ENCODE measurements at places on chromosomes 6 and 20.

DNA sequence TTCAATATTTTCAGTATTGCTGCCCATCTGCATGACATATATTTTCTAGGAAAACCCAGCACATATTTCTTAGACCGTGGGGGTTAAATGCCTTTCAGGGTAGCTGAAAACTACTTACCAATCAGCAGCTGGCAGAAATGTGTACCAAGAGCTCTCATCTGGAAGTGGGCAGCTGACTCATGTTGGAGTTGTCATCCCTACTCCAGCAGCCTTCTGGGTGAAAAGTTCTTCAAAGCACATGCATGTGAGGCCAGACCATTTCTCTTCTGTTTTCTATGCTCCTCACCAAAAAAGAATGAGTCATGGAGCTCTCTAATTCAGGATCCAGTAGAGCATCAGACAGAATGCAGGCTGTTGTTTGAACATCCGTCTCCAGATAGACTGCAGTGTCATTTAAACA is 135.5 kb downstream of the PAX1 start:
- DNase-seq: no peak

DNA sequence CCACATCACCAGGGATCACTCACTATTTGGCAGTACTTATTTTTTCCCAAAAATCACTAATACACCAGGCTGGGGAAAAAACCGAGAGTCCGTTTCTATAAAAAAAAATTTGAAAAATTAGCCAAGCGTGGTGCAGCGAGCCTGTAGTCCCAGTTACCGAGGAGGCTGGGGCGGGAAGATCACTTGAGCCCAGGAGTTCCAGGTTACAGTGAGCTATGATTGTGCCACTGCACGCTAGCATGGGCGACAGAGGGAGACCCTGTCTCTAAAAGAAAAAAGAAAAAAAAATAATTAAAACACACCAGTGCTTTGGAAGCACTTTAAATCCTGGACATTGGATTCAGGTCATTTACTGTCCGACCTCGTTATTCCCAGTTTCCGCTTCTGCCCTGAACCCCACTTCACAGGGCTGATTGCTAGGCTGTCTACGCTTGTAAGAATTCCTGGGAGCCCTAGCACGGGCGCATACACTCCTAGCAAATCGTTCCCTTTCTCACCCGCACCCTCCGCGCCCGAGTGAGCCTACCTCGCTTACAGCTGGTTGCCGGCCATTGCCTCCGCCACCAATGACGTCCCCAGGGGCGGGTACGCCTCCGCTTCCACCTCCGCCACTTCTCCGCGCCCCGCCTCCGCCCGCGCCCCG is at the start of gene TPMT:
TPMT (minus strand) TSS at position 571 of the 643 bp plus-strand sequence. CDS start 5,950 bp downstream, outside the sequence.
- no peak for DNase-seq

DNA sequence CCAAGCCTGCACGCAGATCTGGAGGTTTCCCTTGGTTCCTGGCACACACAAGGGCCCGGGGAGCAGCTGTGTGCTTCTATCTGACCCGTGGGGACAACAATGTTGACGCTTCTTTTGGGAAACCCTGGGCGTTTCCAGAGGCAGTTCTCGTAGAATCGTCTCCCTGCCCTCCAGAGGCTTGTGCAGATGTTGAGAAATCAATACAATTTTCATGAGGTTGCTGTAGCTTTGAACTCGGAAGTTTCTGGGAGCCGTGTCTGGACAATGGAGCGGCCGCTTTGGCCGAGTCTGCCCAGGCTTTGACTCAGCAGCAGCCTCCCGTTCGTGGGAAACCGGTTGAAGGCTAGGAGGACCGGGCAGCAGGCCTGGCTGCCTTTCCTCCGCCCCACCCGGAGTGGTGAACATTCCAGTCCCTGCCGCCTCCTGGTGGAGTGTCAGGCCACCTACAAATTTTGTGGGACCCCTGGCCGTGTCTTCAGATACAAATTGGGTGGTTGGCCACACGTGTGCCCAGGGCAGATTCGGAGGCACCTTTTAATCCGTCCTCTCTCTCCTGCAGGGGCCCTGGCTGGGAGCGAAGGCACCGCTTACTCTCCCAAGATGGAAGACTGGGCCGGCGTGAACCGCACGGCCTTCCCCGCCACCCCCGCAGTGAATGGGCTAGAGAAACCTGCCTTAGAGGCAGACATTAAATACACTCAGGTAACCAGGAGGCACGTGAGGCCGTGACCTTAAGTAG is 2.7 kb downstream of the PAX1 start:
- no peak for DNase-seq

GRCh38 chr6:11364971-11365397 is 132.5 kb upstream of the NEDD9 start:
- DNase-seq: no peak

- DNase-seq: no peak
These were observed 20.4 kb downstream of the TRERF1 start for GRCh38 chr6:42431356-42431755.

DNA sequence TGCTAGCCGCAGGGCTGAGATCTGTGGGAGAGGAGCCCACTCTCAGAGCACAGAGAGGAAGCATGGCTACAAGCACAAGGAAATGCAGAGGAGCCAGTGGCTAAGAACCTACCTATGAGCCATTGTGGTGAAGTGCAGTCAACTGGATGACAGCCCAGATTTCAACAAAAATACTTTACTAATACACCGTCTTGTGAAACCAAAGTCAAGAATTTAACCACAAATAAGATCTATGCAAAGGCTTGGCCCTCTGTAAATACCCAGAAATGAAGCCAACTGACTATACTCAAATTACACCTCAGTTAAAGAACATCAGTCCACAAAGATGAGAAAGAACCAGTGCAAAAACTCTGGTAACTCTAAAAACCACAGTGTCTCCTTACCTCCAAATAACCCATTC is 40.1 kb upstream of the PTCHD4 start:
- DNase-seq: no peak

DNA sequence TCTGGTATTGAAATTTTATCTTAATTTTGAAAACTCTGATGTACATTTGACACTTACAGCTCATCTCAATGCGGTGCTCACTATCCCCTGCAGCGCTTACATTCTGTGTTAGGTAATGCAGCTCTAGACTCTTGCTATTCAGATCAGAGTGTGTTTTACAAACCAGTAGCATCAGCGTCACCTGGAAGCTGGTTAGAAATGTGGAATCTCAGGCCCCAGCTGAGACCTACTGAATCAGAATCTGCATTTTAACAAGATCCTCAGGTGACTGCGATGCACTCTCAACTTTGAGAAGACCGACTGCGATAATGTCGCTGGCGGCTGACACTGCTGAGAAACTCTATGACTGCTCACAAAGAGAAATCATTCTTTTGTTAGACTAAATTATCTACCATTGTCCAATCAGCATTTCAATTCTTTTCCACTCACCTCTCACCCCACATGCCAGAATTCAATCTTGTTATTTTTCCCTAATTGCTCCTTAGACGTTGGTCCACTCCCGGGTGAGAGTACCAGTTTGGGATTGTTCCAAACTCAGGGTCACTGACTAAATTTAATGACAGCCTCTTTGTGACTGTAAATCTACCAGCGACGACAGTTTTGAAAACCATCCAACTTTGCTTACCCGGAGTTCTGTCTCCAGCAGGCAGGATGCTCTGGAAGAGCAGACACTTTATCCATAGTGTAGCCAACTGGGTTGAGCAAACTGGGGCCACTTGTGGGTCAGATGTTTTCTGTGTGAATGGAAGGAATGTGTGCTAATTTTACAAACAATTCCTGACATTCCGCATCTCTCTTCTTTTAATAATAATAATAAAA is 140.1 kb upstream of the BTBD3 start:
- DNase-seq: no peak

DNA sequence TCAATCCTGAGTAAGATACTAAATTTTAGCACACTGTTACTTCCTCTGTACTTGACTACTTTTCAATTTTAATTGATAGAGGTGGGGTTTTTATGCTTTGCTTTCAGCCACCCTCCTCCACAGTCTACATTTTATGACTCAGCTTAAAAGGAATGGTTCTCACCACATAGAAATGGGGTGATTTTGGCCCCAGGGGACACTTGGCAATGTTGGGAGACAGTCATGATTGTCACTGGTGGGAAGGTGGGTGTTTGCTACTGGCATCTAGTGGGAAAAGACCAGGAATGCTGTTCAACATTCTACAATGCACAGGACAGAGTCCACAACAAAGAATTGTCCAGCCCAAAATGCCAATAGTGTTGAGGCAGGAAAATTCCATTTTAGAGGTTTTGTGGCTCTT is 71.3 kb downstream of the PCSK2 start:
- no peak for DNase-seq

GRCh38 chr6:32105433-32105832 is 3.7 kb downstream of the TNXB start:
- DNase-seq: no peak

GRCh38 chr6:14765721-14766390 is 480.0 kb upstream of the JARID2 start:
- no peak for DNase-seq

DNA sequence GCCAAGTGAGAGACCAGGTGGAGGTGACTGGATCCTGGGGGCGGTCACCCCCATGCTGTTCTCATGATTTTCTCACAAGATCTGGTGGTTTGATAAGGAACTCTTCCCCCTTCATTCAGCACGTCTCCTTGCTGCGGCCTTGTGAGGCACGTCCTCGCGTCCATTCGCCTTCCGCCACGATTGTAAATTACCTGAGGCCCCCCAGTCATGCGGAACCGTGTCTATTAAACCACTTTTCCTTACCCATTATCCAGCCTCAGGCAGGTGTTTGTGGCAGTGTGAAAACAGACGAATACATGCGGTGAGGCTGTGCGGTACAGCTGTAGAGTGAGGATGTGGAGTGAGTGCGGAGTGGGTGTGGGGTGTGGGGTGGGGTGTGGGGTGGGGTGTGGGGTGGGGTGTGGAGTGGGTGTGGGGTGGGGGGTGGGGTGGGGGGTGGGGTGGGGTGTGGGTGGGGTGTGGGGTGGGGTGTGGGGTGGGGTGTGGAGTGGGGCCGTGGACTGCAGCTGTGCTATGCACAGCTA is 12.1 kb upstream of the NTSR1 start:
- DNase-seq: no peak

DNA sequence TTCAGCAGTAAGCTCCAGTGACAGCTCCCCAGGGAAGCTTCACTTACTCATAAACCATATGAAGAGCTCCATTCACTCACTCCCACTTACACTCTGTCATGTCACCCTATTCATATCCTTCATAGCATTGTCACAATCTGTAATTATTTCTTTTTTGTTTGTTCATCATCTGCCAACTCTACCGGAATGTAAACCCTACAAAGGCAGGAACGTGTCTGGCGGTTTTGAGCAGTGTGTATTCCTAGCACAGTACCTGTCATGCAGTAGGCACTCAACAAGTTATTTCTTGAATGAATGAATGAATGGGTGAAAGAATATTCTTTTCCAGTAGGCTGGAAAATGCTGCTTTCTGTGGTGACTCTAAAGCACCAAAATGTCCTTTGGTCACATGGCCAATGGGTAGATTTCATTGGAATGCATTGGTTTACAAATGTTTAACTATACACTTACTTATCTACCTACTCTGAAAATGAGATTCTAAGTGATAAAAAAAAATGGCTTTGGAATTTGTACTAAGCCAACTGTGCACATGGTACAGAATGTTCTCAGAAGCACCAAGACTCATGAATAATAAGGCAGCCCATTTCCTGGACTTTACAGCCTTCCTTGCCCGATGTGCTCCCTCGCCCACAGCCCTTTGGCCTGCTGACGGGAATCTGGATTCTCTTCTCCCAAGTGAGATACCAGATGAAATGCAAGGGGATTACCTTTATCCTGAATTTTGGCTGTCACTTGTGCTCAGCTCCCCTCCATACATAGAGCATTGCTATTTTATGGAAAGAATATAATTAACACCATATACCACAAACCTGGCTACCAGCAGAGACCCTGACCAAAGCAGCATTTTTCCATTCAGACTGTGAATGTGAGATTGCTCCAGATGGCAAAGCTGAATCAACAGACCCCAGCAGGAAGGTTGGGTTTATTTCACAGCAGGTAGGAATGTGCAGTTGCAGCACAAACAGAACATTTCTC is 273.3 kb downstream of the ALDH8A1 start:
- no peak for DNase-seq

DNA sequence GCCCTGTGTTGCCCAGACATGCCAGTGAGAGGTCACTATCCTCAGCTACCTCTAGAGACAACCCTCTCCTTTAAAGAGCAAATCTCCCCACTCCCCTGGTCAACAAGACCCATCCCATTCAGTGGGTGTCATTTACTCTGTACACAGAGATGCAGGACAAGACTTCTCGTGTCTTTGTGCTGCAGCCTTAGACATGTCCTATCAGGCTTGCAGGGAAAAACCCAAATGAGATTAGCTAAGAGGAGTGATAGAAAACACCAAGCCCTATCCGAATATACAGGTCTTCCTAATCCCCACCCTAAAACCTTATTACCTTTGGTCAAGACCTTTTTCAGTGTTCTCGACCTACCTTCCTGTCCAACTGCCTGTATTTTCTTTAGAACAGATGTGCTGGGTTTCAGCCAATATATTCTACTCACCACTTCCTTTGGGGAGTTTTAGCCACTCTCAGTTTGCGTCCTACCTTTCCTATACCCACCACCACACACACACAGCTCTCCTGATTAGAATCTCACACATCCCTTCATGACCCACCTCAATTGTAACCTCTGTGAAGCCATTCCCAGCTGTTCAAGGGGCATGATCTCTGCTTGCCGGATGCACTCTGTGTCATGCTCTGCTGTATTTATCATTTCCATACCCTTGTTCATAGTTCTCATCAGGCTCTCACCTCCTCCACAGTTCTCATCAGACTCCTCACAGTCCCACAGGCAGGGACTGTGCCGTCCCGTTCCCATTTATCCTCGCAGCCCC is 39.7 kb downstream of the TRAM2 start:
- DNase-seq: no peak

DNA sequence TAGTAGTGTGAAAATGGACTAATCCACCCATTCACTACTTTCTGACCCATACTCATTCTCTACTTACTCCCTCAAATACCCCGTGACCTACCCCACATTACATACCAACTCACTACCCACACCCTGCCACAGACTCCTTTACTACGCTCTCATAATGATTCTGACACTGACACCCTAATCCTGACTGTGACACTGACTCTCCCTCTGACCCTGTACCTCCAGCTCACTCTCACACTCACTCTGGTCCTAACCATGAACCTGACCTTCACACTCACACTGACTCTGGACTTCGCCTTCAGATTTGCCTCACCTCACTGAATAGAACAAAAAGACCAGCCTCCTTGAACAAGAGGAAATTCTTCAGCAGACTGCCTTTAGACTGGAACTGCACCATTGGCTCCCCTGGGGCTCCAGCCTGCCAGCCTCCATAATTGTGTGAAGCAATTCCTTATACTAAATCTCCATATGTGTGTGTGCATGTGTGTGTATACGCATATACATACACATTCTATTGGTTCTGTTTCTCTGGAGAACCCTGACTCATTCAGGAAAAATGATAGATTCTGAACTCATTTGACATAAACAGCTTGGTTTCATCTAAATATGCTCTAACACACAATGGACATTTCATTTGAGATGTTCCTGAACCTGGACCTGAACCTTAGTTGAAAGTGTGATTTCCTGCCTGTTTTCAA is 10.5 kb upstream of the ZNF343 start:
- DNase-seq: no peak
